Activated CD4-positive, alpha-beta T cell treated with anti-CD3 and anti-CD28 coated beads for 24 hours (primary cell): ENCODE measurements at places on chromosomes 11 and 22.

GRCh38 chr11:207863-208180 lies 314 bp downstream of the RIC8A start:
- DNase-seq = no peak

DNA sequence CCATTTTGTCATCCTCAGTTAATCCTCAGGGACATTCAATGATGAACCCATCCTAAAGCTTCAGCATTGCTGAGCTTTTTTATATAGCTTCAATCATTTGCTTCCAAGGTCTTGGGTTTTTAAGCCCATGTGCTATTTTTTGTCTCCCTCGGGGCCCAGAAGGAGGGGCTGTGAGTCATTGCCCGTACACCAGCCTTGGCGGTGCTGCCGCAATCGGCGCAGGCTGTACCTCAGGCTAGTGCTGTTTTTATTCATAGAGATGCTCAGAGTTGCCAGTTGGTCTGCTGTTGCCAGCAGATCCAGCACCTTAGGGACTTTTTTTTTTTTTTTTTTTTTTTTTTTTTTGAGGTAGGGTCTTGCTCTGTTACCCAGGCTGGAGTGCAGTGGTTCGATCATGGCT lies 35.5 kb downstream of the ACO2 start:
- DNase-seq = no peak

- DNase-seq = no peak
Measured at GRCh38 chr11:128574576-128575011, 12.8 kb downstream of the ETS1 start.

DNA sequence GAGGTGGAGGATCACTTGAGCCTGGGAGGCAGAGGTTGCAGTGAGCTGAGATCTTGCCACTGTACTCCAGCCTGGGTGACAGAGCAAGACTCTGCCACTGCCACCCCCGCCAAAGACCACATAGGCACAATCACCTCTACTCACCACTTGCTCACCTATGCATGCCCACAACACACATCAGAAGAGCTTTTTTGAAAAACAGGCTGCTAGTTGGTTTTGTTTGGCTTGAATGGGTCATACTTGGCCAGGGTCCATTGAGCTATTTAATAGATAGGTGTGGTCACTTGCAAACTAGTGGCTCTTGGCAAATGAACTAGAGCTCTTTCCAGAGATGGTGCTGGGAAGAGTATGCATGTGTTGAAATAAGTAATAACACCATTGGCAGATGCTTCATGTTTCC lies 80.1 kb downstream of the EMSY start:
- DNase-seq = no peak

DNA sequence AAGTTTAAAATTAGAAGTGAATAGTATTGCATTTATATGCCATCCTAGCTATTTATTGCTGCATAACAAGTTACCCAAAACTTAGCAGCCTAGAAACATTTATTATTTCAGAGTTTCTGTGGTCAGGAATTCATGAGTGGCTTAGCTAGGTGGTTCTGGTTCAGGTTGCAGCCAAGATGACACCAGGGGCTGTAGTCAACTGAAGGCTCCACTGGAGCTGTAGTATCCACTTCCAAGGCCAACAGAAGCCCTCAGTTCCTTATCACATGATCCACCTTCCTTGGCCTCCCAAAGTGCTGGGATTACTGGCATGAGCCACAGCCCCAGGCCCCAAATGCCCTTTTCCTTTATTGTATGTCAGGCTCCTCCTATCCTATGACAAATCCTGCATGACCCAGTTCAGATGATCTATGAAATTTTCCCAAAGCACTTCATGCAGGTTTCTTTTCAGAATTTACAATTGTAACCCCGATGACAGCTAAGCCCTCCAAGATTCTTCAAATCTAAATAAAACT lies 6.1 kb upstream of the ALG8 start:
- no peak for DNase-seq

DNA sequence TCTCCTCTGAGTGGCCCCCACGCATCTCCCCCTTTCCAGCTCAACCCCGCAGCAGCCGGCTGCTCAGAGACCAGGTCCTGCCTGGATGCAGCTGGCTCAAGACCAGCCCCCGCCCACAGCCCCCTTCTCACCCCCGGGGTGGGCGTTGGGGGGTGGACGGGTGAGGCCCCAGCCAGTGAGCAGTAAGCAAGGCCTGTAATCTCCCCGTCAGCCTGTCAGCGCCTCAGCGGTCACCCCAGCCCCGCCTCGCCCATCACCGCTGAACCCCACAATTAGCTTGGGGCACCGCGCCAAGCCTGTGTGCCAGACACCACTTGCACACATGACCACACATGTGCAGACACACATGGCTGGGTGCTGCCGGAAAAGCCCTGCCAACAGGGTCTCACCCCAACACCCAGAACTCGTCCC lies 5.9 kb downstream of the PLXNB2 start:
- DNase-seq = no peak

DNA sequence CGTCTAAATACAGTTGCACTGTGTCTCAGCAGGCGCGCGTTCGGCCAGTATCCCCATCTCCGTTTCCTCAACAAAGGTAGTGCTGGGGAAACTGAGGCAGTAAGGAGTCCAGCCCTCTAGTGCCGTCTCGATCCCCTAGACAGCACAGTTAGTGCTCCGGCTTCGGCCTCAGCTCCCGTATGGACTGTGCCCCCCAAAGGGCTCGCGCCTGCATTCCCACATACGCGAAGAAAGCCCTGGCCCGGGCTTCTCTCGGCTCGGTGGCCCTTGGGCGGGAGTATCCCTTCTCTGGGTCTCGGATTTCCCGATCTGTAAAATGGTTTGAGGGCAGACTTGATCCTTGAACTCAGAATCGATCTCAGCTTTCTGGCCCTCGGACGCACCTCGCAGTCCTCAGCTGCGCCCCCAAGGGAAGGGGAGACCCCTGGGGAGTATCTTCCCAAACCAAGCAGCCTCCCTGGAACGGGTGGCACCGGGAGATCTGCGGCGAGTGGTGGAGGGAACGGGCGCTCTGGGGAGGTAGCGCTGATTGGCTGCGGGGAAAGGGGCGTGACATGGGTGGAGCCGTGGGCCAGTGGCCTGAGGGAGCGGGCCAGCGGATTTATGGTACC lies 759 bp upstream of the PEX16 start:
- DNase-seq = peak; percentile 64

DNA sequence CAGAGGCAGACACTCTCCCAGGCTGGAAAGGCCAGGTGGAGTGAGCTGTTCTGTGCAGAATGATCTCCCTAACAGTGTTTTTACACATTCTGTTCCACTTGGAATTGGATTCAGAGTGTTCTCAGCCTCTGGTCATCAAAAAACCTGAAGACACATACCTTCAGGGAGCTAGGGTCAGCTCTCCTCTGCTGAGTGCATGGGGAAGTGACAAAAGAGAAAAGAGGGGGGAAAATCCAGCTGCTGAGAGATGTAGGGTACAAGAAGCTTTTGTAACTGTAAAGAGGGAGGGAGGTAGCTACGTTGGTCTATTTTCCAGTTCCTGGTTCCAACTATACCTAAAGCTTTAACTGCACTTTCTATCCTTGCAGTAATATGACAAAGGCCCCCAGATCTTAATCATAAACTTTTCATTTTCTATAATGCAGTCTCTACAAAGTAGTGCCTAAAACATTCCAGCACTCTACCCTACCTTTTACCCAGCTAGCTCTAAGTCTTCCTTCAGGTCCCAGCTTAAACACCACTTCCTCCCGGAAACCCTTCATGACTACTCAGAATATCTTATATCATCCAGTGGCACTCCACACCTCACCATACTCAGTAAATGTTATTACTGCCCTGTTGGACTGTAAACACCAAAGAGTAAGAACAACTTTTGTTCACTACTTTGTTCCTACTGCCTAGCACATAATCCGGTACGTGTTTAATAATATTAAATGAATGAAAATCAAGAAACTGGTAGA lies 9.2 kb downstream of the MAPK1 start:
- no peak for DNase-seq

DNA sequence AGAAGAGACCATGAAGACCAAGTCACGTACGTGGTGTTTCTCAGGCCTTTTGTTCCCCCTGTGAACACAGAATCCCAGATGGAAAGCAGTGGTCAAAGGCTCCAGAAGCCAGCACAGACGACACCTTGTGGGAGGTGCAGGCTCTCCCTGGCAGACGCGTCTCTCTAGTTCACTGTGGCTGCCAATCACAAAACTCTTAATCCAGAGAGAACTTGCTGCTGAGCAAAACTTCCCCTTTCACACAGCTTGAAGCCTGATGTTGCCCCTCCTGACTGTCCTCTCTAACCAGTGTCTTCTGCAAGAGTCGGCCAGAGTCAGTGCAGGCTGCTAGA lies 67.1 kb downstream of the PIWIL3 start:
- no peak for DNase-seq

DNA sequence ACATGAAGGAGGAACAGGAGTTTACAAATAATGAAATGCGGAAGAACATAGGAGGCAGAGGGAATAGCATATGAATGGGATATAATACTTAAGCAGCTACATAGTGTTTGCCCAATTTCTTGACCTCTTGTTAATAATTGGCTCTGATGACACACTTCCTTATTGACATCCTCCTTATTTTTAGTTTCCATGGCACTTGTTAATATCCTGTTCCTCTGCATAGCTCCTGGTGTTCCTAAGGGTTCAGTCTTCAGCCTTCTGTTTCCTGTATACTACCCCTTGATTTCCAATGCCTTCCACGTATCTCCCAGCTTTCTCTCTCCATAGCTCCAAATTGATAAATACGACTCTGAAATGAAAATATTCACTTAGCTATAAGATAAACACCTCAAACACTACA lies 663.8 kb upstream of the API5 start:
- no peak for DNase-seq

GRCh38 chr11:61002598-61002997 lies 31.1 kb downstream of the CD6 start:
- no peak for DNase-seq

DNA sequence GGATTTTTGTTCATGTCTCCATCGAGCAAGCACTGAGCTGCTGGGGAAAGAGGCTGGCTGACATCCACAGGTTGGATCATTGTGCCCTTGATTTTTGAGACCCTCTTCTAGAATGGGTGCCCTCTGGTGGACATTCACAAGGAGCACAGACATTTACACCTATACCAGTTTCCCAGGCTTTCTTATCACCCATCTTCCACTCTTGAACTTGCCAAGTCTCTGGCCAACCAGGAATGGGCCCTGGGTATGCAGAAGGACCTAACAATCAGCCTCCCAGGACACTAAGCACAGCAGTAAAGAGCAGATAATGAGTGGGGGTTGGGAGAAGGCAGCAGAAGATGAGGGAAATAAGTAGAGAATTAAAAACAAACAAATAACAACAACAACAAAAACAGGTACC lies 5.7 kb upstream of the INTS4 start:
- DNase-seq = peak; percentile 24
